ENCODE measurements at places on chromosomes 3 and 15.

DNA sequence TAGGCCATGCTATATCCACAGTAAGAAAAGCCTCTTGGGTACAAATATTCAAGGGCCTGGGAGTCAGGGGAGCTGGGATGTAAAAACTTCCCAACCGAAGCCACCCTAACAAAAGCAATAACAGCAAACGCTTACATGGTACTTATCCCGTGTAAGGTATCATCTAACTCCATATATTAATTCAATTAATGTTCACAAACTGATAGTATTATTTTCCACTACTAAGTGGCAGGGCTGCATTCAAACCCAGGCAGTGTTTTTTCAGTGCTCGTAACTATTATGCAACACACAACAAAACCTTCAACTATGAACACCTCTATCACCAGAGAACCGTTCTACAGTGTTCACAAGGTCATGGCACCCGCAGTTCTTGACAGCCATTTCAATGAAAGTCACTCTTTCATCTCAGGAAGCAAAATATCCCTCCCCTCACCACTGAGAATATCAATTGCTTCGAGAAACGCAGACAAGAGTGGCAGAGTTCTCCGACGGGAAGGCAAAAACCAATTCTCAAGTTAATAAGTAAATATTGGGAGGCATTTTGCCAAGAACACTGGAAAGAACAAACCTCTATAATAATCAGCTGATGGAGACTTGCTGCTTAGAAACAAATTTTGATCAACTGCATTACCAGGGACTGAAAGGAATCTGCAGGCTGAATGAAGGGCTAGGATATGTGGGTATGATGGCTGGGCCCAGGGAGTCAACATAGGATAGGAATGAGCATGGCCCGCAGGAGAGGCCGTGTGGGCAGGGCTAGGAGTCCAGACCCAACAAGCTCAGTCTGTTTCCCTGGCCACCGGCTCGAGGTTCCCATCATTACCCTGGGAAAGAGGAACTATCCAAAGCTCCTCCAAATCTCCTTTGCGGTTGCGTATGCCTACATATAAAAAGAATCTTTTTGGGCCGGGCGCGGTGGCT lies 72.3 kb downstream of the XXYLT1 start:
- DNase-seq, result no peak

- DNase-seq, result no peak
Observed at GRCh38 chr3:4749567-4750002, 229.7 kb upstream of the BHLHE40 start.

GRCh38 chr15:77568973-77569728 lies 63.6 kb downstream of the LINGO1 start:
- DNase-seq, result no peak

GRCh38 chr3:9420850-9421549 lies 23.6 kb downstream of the SETD5 start:
- DNase-seq, result no peak

GRCh38 chr3:39415983-39416382 lies 9.5 kb downstream of the RPSA start:
- no peak for DNase-seq

DNA sequence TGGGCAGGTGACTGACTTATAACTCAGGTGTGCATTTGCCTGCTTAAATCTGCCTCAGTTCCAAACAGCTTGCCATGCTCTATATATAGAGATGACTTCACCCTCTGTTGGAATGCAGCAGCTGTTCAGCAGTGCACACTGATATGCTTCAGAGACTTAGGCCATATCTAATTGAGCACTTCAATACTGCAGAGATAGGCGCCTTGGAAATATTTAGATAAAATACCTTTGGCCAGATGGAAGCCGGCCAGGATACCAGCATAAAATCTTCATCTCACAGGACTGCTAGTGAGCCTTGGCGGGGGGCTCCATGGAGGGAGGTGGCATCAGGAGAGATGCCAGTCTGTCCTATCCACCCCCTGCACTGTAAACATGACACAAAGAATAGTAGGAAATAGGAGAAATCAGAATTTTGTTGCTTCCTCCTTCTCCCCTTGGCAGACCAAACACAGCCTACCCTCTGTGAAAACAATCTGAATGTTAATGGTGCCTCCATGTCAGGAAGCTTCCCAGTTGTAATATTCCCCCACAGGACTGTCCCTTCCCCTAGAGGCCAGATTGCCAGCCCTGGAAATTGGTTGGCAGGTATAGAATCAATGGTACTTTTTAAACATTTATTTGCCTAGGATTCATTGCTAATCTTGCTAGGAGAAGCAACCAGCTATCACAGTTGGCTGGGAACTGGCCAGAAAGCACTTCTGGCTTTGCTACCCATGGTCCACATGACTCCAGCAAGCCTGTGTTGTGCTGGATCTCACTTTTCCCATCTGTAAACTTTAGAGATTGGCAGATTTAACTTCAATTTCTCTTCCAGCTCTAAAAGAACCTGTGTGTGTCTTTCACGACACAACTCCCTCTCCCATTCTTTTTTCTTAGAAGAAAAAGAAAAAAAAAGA lies 215.5 kb upstream of the KCNMB2 start:
- DNase-seq, result no peak

- DNase-seq, result no peak
Observed at GRCh38 chr3:27542476-27542875, 58.3 kb upstream of the SLC4A7 start.

- no peak for DNase-seq
Observed at GRCh38 chr15:44720460-44721176, 9.3 kb downstream of the B2M start.

DNA sequence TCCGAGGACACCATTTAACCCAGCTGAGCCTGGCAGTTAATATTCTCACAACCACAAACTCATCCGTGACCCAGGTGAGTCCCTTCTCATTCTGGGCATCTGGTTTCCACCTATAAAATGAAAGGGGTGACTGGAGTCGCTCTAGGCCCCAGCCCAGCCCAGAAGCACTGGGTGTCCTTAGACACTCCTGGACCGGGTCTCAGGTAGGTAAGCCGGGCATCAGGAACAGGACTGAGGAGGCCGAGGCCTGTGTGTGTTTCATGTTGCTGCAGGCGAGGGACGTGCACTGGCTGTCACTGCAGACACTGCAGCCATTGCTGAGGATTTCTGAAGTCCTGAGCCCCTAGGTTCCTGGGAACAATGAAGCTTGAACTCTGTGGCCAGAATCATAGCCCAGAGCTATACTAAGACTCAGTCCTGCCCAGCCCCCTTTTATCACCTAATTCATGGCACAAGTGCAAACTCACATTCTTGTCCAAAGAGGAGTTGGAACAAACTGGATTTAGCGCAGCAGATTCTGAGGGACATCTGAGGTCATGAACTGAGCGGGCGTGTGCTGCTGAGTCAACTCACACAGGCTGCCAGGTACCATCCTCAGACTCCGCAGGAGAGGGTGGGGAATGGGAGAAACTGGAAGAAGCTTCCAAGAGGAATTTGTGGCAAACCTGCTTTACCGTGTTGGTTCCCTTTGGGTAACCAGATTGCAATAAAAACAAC lies 184.9 kb downstream of the FAM43A start:
- DNase-seq, result no peak

DNA sequence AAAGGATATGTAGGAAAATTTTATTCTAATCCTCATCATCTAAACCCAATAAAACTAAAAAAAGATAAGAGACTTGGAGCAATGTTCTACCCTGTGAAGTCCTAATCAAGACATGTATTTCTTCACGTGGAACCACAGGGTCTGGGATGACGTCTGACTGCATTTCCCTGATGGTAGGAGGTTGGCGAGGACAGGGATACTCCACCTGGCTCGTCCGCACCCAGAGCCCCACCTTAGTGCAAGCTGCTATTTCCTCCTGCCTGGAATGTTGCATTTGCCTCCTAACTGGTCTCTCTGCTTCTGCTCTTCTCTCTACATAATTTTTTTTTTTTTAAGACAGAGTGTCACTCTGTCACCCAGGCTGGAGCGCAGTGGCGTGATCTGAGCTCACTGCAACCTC lies 57.7 kb upstream of the RASGRP1 start:
- DNase-seq, result no peak

GRCh38 chr15:55270291-55270690 lies 19.3 kb downstream of the RAB27A start:
- DNase-seq, result no peak

DNA sequence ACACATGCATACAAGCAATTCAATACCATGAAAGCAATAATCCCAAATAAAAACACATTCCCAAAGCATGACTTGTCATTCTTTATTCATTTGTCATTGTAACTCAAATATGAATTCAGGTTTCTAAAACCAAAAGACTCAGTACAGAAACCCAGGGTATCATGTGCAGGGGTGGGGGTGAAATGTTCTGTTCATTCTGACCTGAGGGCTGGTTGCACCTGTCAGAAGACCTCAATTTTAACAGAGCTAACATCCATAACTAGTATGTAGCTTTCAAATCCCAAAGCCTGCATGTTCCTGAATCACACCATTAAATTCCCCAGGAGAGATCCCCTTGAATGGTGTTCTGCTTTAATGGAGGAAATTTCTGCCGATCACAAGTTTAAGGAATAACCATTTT lies 738.7 kb downstream of the MCTP2 start:
- no peak for DNase-seq

DNA sequence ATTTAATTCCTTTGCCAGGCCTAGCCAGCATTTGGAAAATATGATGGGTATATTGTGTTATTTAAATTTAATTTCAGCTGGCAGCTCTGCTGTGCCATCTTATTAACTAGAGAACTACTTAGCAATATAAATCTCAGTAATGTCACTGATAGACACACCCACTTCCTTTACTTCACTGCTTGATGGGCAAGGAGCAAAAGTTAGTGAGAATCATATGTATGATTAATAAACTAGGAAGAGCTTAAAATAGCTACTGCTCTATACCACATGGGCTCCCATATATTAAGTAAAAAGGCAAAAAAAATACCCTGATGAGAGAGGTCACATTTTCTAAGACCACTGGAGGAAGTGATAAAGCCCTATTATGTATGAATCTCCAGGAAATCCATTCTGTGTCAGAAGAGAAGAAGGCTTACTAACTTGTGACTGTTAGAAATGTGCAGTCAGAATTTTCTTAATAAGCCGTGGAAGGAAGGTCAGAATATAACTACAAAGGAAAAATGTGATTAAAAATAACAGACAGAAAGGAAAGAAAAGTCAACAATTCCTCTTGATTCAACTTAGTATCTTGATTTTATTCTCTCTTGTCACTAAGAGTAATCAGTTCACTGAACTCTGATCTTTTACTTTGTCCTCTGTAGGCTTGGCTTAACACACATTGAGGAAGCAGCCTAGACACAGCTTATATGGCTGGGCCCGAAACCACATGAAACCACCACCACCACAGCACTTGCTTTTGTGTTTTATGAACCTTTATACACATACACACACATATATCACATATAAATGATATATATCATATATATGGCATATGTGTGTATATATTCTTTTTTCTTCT lies 1233.9 kb upstream of the ALCAM start:
- DNase-seq, result no peak

GRCh38 chr15:57298204-57298603 lies 78.1 kb upstream of the CGNL1 start:
- DNase-seq, result no peak

DNA sequence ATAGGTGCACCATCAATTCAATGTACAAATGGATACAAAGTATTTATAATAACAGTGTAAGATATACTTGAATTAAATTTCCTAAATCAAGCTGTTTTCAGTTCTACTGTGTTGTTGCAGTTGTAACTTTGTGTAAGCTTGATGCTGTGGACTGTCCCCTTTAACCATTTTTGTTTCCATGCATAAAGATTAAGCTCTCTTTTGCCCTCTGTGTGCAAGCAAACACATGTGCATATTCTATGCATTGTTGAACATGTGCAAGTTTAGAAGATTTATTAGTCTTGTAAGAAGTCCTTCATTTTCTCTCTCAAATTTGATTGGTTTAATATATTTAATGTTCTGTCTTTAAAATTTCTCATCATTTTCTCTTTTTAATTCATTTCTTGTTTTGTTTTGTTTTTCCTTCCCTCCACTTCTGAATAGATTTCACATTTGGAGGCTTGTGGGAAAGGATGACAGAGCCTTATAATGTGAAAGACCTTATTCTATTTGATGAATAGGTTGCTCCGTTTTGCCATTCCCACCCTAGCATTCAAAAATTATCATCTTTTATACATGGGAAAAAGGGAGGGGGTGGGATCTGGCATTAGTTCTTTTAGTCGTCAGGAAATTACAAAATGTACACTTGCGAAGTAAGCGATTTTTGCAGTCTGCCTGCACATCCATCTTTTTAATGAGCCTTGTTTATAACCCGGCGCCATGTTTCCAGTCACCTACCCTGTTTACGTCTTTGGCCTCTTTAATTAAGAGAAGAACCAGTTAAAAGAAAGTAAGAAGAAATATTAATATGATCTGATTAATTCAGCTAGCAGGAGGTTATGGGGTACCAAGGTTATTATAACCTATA lies 961.5 kb upstream of the NR2F2 start:
- no peak for DNase-seq
